ENCODE measurements at places on chromosomes 16 and 17. TPM values are rescaled to one million over a fixed set of nuclear protein-coding genes. Genes with fewer than 3 reads are reported as not detected.

Gene SBK1
- total RNA-seq, result 0.22 TPM

Gene ITGB4
- 77.6 TPM for total RNA-seq

Gene LGALS9B
- total RNA-seq, result not detected

Gene TNRC6C
- total RNA-seq, result 1.3 TPM

Gene CCL8
- not detected for total RNA-seq

Gene ZNF200
- 8.3 TPM for total RNA-seq

Gene IGSF6
- not detected for total RNA-seq

Gene HOXB6
- total RNA-seq, result 3.5 TPM

Gene PTGES3L
- total RNA-seq, result 0.73 TPM

Gene MYO1C
- total RNA-seq, result 129 TPM

Gene TEKT5
- total RNA-seq, result not detected

Gene GNG13
- not detected for total RNA-seq

Gene ASIC2
- 2.2 TPM for total RNA-seq

Gene C1QL1
- 17.0 TPM for total RNA-seq

Gene ABCC11
- 0.16 TPM for total RNA-seq

Gene CTF1
- not detected for total RNA-seq

Gene PITPNM3
- total RNA-seq, result 2.0 TPM

Gene CD68
- total RNA-seq, result 25.6 TPM

Gene PKMYT1
- total RNA-seq, result 89.7 TPM

Gene CCDC137
- total RNA-seq, result 58.3 TPM

Gene TIMM22
- total RNA-seq, result 27.2 TPM

Gene TBC1D28
- total RNA-seq, result not detected

Gene CISD3
- total RNA-seq, result 93.5 TPM

Gene FGF11
- total RNA-seq, result 1.1 TPM

Gene KRTAP9-8
- total RNA-seq, result not detected

Gene PPP1R27
- total RNA-seq, result not detected

Gene HSF4
- total RNA-seq, result 16.5 TPM

Gene GPT2
- total RNA-seq, result 12.7 TPM

Gene ABCA3
- total RNA-seq, result 20.5 TPM

Gene STX4
- 67.9 TPM for total RNA-seq

Gene ACSF3
- total RNA-seq, result 17.9 TPM

Gene KRT17
- 1.3 TPM for total RNA-seq

Gene SDR42E1
- total RNA-seq, result 1.3 TPM

Gene MYH13
- total RNA-seq, result not detected

Gene RUNDC3A
- 1.3 TPM for total RNA-seq

Gene VAT1L
- total RNA-seq, result 0.03 TPM

Gene RNF135
- 25.9 TPM for total RNA-seq

Gene CIAO3
- 25.3 TPM for total RNA-seq

Gene HSD3B7
- 14.2 TPM for total RNA-seq

Gene IFI35
- total RNA-seq, result 18.2 TPM

Gene CASKIN1
- 0.41 TPM for total RNA-seq

Gene CES5A
- not detected for total RNA-seq

Gene RAP1GAP2
- total RNA-seq, result 34.0 TPM

Gene SLC13A2
- total RNA-seq, result 0.14 TPM

Gene ADAM11
- total RNA-seq, result 1.2 TPM

Measured in A549 treated with GW870086 at 1 μM for 4 hours (cell line).